ENCODE measurements at places on chromosomes 13 and 19. TPM values are rescaled to one million over a fixed set of nuclear protein-coding genes. Genes with fewer than 3 reads are reported as not detected.
A peak's percentile ranks its signal among the peaks of the same experiment; 100 is the strongest.

GRCh38 chr19:5122671-5123409, 153.9 kb downstream of the KDM4B start:
- no peak for DNase-seq

DNA sequence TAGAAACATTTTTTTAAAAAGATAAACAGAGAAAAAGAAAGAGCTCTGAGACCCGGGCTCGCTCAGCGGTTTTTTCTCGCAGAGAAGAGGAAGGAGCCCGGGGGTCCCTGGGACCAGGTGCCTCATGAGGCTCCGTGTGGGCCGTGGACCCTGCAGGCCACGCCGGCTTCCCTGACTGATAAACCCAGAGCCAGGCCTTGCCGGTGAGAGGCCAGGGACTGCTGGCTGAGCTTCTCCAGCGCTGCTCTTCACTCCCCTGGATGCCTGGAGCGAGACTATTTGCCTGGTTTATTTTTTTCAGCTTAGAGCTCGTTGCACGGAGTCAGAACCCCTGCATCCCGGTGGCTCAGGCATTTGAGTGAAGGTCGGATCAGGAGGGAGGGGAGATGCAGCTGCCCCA, 53.4 kb upstream of the F7 start:
- no peak for DNase-seq

GRCh38 chr13:113114511-113115362, 7.9 kb upstream of the F10 start:
- DNase-seq: no peak

- DNase-seq: no peak
Measured at GRCh38 chr13:96615252-96615651, 379.0 kb downstream of the OXGR1 start.

DNA sequence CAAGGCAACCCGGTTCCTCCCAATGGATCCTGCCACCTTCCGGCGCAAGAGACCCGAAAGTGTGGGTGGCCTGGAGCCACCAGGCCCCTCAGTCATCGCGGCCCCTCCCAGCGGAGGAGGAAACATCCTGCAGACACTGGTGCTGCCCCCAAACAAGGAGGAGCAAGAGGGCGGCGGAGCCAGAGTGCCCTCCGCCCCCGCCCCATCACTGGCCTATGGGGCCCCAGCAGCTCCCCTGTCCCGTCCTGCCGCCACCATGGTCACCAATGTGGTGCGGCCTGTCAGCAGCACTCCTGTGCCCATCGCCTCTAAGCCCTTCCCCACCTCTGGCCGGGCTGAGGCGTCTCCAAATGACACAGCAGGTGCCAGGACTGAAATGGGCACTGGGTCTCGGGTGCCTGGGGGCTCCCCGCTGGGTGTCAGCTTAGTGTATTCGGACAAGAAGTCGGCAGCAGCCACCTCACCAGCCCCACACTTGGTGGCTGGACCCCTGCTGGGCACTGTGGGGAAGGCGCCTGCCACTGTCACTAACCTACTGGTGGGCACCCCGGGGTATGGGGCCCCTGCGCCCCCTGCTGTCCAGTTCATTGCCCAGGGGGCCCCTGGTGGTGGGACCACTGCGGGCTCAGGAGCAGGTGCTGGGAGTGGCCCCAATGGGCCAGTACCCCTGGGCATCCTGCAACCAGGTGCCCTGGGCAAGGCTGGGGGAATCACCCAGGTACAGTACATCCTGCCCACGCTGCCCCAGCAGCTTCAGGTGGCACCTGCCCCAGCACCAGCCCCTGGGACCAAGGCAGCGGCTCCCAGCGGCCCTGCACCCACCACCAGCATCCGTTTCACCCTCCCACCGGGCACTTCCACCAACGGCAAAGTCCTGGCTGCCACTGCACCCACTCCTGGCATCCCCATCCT, 11.2 kb upstream of the PRR19 start:
- DNase-seq: peak; percentile 60

GRCh38 chr19:3196933-3197205, 11.1 kb downstream of the NCLN start:
- no peak for DNase-seq

GRCh38 chr19:18401580-18402112, 4.2 kb upstream of the LRRC25 start:
- no peak for DNase-seq

GRCh38 chr19:31641591-31641990, 292.4 kb upstream of the TSHZ3 start:
- DNase-seq: no peak

GRCh38 chr13:37409756-37410155, 188.8 kb downstream of the POSTN start:
- DNase-seq: no peak

GRCh38 chr19:2803486-2804155, 16.0 kb upstream of the ZNF554 start:
- DNase-seq: no peak

FCER2 gene
- 52.7 TPM for total RNA-seq

MYBPC2 gene
- 0.60 TPM for total RNA-seq

ZMYM5 gene
- total RNA-seq: 9.2 TPM

PRX gene
- 0.79 TPM for total RNA-seq

Measured in activated T-cell treated with anti-CD3 and anti-CD28 coated beads, Interleukin-2, amount 50 U/mL, for 4 hours (primary cell).